ENCODE measurements at places on chromosomes 13 and 19.

- DNase-seq = peak; percentile 39
These were observed 60.1 kb upstream of the PEG3 start for GRCh38 chr19:56900573-56901097.

DNA sequence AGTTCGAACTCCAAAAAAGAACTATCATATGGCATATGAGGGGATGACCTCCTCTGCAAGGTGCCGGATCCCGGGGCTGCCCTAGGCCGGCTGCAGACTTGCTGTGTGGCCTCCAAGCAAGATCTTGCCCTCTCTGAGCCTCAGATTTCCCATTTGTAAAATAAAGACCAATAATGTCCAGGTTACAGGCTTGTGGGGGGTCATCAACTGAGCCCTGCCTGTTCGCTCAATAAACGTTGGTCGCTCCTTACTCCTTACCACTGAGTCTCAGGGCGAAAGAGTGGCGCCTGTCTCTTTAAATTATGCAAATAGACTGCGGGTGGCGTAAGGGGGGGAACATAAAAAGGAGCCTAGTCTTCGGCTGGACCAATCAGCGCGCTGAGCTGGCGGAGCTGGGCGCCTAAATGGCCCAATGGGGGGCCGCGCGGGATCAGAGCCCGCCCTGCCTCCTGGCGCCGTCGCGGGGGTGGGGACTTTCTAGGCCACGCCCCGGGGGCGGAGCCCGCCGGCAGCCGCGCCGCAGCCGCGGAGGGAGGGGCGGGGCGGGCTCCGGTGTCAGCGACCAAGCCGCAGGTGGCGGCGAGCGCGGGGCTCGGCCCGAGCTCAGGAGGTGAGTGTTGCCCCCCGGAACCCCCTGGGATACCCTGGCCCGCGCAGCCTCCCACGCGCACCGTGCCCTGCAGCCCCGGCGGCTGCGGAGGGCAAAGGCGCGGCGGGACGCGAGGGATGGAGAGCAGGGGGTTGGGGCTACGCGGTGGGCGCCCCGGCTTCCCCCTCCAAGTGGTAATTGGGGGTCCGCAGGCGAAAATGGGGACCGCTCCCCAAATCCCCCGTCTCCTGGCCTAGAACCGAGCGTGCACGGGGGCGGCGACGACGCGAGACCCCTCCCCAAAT lies 3.8 kb upstream of the FCHO1 start:
- DNase-seq = peak; percentile 83

DNA sequence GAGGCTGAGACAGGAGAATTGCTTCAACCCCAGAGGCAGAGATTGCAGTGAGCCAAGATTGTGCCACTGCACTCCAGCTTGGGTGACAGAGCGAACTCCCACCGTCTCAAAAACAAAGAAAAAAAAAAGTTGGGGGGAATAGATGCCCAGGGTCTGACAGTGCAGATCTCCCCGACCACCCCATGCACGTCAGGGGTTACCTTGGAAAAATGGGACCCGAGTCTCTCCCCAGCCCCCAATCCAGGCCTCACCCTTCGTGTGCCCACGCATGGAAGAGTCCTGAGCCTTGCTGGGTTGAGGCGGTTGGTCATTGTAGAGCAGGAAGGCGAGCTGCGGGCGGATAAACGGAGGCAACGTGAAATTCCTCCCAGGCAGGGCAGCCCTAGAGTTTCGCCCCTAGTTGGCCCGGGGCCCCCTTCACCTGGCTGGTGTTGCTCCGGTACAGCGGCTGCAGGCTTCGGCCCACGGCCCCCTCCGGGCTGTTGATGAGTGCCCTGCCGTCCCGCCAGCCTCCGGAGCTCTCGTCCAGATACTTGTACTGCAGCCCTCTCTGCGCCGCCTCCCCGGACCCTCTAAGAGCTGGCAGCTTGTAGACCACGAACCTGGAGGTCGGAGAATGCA lies 588 bp downstream of the DNASE2 start:
- no peak for DNase-seq

GRCh38 chr19:51359294-51359693 lies 6.9 kb downstream of the ETFB start:
- DNase-seq = no peak

- DNase-seq = no peak
These were observed 2.2 kb downstream of the C13orf46 start for GRCh38 chr13:113971471-113972231.

- no peak for DNase-seq
These were observed 4.8 kb upstream of the ZNF439 start for GRCh38 chr19:11843722-11844121.

GRCh38 chr19:17325133-17325532 lies 9.5 kb downstream of the ANO8 start:
- DNase-seq = no peak

- DNase-seq = no peak
These were observed 90.3 kb downstream of the KDM4B start for GRCh38 chr19:5059213-5059574.

GRCh38 chr19:41945135-41945766 lies 13.9 kb downstream of the RABAC1 start:
- no peak for DNase-seq

DNA sequence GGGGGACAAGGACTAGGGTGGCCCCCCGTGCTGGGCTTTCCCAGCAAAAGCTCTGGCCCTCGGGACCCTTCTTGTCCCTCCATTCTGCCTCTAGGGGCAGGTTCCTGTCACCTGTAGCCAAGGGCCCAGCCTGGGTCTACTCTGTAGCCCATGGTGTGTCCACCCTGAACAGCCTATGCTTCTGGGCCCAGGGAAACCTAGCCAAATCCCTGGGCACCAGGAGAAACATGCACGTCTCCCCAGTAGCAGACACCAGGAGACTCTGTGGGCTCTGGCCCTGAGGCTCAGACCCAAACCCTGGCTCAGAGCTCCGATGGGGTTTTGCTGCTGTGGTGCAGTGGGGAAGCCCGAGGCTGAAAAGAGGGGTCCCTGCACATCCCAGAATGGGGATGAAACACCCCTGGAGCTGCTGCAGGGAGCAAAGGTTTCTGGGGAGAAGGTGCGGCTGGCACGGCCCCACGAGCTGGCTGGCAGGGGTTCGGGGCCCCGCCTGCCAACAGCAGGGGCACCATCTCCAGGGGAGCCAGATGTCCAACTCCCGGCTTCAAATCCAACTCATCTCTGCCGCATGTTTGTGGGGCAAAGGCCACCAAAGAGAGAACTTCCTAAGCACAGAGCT lies 18.2 kb downstream of the CEBPG start:
- no peak for DNase-seq

All from DMS 273 treated with DMSO at 0.1 percent for 48 hours (cell line).